ENCODE measurements at places on chromosomes 7 and 10.

DNA sequence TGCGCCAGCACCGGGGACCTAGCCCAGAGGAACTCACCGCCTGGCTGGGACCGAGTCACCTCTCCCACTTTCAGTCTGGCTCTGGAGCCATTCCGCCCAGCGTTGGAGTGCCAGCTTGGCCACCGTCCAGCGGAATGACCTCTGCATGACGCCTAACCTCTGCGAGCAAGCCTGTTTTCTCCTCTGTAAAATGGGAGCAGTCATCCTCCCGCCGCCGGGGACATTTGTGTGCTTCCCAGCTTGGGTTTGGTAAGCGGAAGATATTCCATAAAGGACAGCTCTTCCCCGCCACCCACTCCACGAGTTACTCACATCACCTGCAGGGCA, 1.3 kb upstream of the ZCCHC24 start:
- DNase-seq: no peak

- DNase-seq: no peak
These were observed 112.7 kb upstream of the JCAD start for GRCh38 chr10:30172091-30172490.

- DNase-seq: no peak
These were observed 9.2 kb downstream of the NUP42 start for GRCh38 chr7:23191022-23191421.

- DNase-seq: no peak
These were observed 79.8 kb upstream of the PTN start for GRCh38 chr7:137423321-137423720.

GRCh38 chr7:47045207-47046051, 536.5 kb downstream of the TNS3 start:
- DNase-seq: no peak

DNA sequence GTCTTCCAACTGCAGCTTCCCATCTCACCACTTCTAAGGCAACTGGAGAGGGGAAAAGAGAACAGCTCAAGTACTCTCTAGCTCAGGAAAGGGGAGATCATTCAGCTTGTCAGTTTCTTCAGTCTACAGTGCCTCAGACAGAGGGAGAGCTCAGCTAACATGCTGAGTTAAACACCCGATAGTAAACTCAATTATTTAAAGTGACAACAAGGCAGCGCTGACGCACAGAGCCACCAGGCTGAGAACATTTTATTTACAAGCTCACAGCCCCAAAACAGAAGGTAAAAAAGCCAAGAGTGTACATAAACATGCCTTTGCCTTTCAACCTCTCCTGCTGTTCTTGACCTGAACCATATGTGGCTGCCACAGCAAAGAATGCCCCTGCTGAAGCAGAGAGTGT, 10.1 kb upstream of the CUZD1 start:
- DNase-seq: no peak

- DNase-seq: no peak
These were observed 429.6 kb downstream of the AUTS2 start for GRCh38 chr7:70027867-70028266.

GRCh38 chr7:552868-553635, 33.4 kb upstream of the PDGFA start:
- no peak for DNase-seq

DNA sequence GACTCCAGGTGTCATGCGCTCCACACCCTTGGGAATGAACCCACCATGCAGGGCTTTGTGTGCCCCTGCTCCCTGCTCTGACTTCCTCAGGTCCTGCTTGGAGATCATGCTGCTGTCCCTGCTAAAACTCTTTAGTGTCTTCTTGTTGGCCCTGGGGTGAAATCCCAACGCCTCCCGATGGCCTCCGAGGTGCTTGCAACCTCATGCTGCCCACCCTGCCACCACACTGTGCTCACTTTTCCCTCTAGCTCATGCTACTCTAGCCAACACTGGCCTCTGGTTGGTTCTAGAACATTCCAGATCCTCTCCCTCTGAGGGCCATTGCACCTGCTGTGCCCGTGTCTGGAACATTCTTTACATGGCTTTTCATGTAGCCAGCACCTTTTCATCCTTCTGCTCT, 227.7 kb downstream of the ADAM12 start:
- no peak for DNase-seq

DNA sequence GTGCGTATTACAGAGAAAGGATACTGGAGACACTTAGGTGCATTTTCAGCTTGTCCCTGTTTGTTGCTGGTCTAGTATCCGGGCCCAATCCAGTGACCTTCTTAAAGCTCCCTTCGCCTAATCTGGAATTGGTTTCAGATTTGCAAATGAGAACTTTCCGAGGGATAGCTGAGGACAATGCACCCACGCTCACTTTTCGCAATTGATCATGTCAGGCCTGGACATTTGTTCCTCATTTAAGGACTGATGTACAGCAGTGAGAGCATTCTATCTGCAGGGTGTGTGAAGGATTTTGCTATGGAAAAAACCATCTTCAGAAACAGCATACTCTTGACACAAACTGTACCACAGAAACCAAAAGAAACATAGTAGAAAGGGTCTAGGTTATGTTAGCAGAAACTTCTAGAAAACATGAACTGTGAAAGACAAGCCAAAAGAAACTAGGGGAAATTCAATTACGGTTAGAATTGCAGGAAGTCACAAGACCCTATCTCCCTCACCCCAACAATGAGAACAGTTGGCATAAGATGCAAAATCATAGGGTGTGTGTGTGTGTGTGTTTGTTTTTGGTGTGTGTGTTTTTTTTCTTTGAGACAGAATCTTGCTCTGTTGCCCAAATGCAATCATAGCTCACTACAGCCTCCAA, 331.1 kb downstream of the CALN1 start:
- DNase-seq: no peak

DNA sequence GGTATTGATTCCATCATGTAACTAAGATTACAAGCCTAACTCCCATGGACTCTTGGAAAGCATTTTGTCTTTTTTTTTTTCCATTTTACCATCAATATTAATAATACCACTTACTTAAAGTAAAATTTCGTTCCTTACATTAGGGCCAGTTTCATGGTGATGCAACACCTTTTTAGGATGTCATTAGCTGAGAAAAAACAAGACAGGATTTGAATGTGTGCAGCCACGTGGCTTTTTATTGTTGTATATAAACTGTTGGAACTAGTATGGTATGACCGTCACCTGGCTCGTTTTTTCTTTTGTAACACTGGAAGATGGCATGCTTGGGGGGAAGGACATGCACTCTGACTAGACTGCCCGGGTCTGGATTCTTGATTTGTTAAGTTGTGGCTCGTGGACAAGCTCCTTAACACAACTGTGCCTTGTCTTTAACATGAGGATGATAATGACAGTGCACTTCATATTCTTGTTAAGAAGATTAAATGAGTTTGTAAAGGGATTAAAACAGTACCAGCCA, 42.1 kb downstream of the ARHGAP21 start:
- no peak for DNase-seq

DNA sequence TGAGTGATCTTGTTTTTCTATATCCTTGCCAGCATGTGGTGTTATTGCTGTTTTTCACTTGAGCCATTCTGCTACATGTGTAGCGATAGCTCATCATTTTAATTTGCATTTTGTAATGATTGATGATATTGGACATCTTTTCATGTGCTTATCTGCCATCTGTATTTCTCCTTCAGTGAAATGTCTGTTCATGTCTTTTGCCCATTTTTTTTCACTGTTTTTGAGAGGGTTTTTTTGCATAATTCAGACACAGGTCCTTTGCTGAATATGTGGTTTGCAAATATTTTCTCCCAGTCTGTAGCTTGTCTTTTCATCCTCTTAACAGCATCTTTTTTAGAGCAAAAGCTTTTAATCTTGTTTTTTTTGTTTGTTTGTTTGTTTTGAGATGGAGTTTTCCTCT, 3.7 kb upstream of the PMPCB start:
- no peak for DNase-seq

DNA sequence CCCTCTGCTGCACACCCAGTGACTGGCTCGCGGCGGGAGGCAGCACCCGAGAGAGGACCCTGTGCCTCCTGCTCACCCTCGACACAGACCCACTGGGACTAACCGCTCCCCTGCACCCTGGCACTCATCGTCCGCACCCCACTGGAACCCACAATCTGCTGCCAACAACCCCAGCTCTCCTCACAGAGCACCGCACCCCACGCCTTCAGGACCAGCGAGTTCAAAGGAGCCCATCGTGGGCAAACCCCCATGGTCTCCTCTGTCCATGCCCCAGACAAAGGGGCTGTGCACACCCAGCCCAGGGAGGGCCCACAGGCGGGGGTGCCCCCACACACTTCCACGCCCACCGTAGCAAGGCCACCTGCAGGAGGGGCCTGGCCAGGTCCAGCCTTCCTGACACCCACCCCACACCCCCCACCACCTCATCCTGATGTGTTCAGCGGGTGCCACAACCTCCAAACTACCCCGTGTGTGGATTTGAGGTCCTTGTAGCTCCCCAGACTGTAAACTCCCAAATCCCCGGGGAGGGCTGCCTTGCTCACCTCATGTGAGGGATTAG, 14.0 kb downstream of the RASGEF1A start:
- no peak for DNase-seq

DNA sequence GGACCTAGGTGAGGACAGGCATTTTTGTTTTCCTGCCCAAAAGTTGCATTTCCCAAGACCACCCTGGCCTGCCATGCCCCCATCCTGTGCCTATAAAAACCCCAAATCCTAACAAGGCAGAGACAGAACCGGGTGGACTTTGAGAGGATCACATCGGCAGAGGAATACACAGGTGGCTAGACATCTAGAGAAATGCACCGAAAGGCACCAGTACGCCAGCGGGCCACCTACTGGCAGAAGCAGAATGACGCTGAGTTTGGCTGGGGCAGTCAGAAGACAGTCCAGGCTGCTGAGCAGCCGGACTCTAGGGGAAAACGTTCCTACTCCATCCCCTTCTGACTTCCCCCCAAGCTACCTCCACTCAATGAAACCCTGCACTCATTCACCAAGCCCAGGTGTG, 2.8 kb downstream of the AKR1C4 start:
- DNase-seq: no peak

- DNase-seq: no peak
These were observed 422.2 kb upstream of the ANKRD30A start for GRCh38 chr10:36703179-36703578.

DNA sequence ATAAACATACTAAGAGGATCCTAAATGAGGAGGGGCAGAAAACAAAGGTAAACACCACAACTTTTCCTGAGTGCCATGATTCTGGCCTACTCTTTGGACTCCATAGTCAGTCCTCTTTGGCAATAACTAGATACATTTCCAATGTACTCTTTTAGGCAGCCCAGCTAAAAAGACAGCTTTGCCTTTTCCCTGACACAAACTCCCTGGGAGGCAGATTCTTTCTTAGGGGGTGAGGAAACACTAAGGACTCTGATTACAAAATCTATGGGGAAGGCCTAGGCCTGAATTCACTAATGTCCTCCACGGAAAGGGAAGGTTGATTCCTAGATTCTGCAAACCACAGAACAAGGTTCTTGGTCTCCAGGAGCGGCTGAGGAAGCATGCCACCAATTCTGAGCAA, 25.8 kb downstream of the FBXW4 start:
- DNase-seq: no peak

GRCh38 chr7:12320241-12320986, 83.3 kb downstream of the VWDE start:
- DNase-seq: no peak

DNA sequence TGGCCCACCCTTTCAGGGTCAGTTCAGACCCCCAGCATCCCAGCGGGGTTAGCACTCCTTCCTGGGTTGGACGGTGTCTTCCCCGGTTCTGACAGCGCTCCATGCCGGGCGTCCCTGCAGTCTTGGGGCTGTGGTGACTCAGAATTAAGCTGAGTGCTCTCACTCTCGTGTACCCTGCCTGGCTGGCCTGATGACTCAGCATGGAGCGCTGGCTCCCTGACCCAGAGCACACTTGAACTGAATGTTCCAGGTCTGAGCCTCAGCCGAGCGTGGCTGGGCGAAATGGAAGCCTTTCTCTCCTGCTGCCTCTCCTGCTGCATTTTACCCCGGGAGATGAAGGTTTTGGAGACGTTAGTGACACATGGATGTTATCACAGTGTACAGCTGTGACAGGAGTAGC, 7.1 kb downstream of the BAG3 start:
- no peak for DNase-seq

DNA sequence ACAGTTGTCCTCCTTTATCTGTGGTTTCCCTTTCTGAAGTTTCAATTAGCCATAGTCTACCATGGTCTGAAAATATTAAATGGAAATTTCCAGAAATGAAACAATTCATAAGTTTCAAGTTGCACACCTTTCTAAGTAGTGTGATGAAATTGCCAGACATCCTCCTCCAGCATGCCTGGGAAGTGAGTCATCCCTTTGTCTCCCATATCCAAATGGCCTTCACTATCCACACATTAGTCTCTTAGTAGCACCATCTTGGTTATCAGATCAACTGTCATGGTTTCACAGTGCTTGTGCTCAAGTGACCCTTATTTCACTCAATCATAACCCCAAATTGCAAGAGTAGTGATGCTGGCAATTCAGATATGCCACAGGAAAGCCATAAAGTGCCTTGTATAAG, 83.4 kb upstream of the PPP1R9A start:
- DNase-seq: no peak

DNA sequence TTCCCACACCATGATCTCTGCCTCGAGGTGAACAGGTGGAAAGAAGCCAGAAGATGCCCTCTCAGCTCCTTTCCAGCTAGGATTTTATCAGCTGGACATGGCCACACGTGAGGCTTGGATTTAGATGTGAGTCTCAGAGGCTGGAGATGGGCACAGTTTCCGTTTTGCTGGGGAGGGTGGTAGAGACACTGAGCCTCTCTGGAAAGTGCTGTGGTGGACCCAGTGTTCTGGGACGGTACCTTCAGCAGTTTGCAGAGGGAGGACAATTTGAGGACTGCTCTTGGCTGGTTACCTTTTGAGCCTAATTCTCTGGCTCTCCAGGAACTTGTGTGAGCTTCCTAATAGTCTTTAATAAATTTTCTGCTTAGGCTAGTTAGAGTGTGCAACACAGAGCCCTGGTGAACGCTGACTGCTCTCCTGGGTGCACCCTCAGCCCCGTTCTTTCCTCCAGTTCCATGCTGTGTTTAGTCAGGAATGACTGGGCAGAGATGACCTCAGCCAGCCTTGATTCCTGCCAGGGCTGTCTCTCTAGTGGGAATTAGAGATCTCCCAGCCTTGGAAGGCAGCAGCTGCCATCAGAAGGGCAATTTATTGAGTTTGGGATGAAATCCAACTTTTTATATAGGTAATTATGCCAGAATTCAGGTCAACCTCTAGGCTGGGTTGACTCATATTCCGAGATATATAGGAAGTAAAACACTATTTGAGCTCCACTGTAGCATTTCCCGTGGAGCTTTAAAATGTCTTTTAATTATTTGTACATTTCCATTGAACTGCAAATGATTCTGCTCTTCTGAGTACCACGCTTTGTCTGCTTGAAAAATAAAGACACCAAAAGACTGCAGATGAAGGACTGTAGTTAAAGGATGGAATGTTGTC, 103.9 kb downstream of the GATA3 start:
- DNase-seq: no peak

DNA sequence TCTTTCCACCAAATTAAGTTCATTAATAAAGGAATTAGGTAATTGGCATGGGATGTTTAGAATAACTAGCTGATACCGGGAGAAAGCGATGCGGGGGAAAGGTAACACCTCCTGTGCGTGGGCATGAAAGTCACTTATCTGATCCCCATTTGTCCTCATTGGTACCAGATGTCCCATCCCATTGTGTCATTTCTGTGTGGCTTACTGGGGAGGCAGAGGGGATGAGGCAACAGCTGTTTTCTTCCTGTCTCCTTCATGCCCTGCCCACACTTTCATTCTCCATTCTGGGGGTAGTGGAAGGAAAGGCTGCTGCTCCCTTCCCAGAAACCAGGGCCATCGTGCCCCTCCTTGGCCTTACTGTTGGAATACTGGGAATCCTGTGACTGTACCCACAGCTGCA, 27.1 kb downstream of the EEPD1 start:
- DNase-seq: no peak
